ENCODE measurements at places on chromosomes 7 and 10.

DNA sequence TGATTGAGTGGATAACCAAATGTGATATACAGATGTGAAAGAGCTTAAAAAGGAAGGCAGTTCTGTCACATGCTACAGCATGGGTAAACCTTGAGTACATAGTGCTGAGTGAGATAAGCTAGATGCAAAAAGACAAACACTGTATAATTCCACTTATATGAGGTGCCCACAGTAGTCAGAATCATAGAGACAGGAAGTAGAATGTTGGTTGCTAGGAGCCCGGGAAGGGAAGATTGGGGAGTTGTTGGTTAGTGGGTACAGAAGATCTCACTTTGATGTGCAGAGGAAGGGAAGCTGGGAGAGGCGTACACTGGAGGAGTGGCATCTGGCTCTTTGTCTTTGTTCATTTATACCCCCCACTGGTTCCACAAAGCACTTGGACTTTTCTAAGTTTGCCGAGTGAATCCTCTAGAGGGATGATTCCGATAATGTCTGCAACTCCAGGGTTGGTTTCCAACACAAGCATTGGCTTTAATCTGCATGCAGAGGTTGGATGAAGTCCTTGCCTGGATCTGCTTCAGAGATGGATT, 39.5 kb downstream of the TSPAN14 start:
- no peak for DNase-seq

GRCh38 chr7:53476566-53476965, 441.1 kb downstream of the POM121L12 start:
- DNase-seq: no peak

DNA sequence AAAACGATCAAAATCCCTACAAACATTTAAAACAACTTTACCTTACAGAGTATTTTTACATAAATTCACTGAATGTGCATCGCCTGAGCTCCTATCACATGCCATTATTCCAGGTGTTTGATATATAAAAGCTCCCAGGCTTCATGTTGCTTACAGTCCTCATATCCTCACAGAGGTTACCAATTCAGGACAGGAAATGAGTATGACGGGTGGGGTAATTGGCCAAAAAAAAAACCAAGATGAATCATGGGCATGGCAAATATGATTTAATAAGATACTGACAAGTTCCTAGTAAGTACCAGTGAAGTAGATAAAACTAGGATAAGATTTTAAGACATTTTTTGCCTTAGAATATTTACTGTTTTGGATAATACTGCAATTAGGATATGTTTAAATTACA, 135.8 kb downstream of the KMT2E start:
- no peak for DNase-seq

DNA sequence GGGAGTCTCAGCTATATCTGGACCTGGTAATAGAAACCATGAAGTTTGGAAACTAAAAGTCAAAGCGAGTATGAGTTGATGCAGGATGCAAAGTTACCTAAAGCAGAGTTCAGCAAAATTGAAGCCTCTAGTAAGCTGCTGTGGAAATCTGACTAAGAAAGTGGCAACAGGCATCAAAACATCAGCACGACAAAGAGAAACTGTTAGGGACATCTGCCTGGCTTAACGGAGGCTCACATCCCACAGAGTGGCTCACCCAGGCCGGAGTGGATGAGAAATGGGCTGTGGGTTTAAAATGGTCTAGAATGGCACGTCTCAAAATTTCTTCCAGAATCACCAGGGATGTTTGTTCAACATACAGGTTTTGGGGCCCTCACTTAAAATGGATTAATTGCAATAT, 164.1 kb upstream of the NPY start:
- no peak for DNase-seq

DNA sequence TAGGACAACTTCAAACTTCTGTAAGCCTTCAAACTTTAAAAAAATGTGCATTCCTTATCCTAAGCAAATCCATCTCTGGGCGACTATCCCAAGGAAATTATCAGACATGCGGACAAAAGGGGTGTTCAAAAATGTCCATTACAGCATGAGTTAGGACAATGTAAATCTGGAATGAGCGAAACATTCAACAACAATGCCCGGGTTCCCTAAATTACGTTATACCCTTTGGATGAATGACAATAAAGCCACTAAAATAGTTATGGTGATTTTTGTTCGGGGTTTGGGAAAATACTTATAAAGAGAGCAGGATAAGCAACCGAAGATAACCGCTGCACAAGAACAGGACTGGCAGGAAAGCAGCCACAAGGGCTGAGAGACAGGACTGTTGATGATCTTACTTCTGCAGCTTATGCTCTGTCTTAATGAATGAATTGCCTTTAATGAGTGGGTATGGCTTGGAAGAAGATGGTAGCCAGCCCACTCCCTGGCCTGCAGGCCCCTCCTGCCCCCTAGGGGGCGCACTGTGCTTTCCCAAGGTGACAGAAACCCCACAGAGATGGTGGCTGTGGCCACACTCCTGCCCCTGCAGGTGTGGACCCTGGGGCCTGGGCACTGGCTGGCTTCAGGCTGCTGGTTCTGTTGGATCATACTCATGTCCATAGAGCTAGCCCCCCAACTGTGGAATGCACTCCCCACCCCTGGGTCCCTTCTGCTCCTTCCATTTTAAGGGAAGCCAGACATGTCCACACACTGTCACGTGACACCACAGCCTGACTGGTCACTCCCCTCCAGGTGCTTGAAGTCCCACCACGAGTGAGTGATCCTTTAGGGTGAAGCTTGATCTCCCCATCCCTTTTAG, 45.0 kb downstream of the ZCCHC24 start:
- DNase-seq: peak; percentile 18

DNA sequence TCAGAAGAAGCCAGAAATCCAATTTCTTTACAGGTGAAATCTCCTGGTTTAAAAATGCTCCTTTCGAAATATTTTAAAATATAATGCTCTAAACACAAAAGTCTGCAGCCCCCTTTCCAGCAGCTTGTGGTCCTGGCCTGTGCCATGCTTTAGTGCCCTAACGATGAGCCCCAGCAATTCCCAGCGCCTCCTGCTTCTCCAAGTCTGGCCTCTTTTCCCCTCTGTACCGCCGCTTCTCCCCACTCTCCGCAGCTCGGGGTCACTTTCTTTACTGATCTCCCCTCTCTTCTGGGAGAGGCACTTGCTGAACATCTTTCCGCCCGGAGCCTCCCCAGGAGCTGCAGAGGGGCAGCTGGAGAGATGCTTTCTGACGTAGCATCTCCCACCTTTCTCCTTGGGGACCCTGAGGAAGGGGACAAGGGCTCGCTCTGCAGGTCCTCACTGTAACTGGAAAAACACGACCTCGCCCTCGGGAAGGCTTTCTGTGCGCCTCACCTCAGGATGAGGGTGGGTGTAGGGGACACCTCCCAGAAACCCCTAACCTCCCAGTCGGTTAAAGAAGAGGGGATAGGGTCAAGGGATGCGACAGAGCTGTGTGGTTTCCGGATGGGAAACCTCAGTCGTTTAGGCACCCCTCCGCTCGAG, 565 bp upstream of the INA start:
- no peak for DNase-seq

DNA sequence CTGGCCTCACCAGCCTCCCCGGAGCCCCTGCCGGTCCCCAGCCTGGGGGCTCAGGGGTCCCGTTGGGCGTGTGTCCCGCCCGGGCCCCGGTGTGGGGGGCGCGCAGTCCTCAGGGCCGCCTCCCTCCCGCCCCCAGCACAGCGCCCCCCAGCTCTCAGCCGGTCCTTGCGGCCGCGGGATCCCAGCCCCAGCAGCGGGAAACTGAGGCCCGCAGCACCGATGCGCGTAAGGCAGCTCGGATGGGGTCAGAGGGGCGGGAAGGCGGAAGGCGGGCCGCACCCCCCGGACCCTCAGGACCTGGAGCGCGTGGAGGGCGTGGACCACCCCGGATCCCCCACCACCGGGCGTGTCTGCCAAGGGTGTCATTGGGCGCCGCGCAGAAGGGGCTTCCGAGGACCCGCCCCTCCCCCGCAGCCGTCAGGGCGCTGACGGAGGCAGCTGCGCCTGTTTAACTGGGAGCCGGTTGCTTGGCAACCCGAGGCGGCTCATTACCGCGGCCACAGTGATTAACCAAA, 14.9 kb downstream of the UNCX start:
- peak; percentile 34 for DNase-seq

DNA sequence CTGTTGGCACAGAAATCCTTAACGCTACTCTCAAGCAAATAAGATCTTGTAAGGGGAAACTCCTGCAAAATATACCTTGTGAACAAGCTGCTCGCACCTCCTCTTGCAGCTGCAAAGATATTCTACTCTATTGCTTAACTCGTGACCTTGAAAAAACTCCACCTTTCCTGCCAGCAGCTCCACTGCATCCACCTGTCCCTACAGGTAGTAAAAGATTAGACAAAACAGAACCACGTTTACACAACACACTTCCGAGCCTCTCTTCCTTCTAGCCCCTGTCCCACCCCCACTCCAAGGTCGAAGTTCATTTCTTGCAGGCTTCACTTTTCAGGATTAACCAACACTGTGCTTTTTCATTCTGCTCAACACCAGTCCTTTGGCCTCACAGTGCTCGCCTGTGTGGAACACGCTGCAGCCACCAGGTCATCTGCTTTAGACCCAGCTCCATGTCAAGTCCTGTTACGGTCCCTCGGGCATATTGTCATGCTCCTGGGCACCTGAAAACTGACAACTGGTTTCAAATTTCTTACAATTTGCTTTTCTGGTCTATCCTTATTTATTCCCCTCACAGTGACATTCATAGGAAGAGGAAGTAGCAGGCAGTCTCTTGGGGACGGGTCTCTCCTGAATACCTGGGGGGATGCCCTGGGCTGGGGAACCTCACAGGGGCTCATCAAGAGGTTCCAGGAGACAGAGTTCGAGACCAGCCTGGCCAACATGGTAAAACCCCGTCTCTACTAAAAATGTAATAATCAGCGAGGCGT, 165.8 kb upstream of the KLF14 start:
- DNase-seq: no peak

GRCh38 chr10:4344492-4344994, 481.5 kb upstream of the AKR1E2 start:
- no peak for DNase-seq

GRCh38 chr7:128890306-128891109, 20.0 kb downstream of the KCP start:
- DNase-seq: no peak

GRCh38 chr7:30917216-30917893, 5.7 kb downstream of the AQP1 start:
- no peak for DNase-seq

DNA sequence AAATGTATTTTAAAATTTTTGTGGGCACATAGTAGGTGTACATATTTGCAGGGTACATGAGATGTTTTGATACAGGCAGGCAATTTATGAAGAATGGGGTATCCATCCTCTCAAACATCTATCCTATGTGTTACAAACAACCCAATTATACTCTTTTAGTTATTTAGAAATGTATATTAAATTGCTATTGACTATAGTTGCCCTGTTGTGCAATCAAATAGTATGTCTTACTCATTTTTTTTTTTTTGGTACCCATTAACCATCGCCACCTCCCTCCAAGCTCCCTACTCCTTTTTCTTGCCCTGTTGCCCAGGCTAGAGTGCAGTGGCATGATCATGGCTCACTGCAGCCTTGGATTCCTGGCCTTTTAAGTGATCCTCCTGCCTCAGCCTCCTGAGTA, 128.1 kb downstream of the BAMBI start:
- DNase-seq: no peak

GRCh38 chr10:60175441-60175971, 214.2 kb downstream of the ANK3 start:
- no peak for DNase-seq

DNA sequence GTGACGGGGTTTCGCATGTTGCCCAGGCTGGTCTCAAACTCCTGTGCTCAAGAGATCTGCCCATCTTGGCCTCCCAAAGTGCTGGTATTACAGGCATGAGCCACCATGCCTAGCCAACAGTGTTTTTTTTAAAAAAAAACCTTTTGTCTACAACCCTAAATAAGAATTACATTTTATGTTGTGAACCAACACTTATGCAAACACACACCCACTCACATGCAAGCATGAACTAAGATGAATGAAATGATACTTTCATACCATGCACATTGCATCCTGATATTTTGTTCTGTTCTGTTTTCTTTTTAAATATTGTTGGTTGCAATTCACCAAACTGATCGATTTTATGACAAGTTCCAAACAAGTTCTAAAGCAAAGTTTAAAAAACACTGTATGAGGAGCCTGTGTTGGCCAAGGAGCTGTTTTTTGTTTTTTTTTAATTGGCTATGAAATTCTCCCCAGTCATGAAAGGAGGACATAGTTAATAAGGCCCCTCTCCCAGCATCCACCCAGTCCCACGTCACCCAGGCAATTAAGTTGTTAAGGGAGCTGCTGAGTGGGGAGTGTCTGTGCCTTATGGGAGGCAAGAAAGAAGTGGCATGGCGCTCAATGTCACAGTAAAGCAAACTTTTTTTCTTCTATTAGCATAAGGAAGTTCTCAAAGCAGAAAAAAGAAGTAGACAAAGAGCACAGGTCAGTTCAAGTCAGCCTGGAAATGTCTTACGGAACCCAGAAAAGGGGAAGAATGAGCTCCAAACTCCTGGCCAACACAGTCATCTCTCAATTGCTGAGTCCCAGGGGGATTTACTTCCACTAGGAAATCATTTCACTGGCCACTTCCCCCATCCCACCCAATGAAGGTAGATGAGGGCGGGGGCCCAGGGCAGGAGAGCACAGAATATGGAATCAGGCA, 50.1 kb downstream of the NOD1 start:
- DNase-seq: no peak

GRCh38 chr7:74231232-74231590, 21.4 kb downstream of the LAT2 start:
- no peak for DNase-seq

- DNase-seq: no peak
These were observed 75.9 kb downstream of the BUB3 start for GRCh38 chr10:123229927-123230630.

DNA sequence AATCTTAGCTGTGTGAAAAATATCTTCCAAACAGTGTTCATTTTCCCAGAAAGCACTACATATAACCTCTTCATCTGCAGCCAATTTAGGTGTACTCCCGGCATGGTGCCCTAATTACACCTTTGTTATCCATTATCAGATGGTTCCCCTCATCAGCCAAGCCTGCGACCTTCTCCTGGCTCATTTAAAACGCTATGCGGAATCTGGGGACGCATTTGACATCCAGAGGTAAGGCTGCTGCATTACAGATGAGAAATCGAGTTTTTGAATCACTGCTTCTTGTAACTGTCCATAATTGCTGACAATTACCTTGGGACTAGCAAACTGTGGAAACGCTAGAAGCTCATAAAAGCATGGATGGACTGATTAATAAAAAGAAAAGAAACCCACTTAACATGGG, 109.5 kb downstream of the PARP12 start:
- DNase-seq: no peak

GRCh38 chr7:101650579-101651081, 21.5 kb upstream of the MYL10 start:
- DNase-seq: no peak

- no peak for DNase-seq
These were observed 35.8 kb downstream of the GPER1 start for GRCh38 chr7:1123715-1124114.

GRCh38 chr10:124126145-124126982, 33.0 kb upstream of the CHST15 start:
- DNase-seq: no peak
